ENCODE measurements at places on chromosomes 12 and 14.
A peak's percentile ranks its signal among the peaks of the same experiment; 100 is the strongest.

- no peak for DNase-seq
These were observed 2.3 kb downstream of the MEG3 start for GRCh38 chr14:100828031-100828769.

- no peak for DNase-seq
These were observed 2.6 kb downstream of the GARIN2 start for GRCh38 chr14:67191768-67192290.

DNA sequence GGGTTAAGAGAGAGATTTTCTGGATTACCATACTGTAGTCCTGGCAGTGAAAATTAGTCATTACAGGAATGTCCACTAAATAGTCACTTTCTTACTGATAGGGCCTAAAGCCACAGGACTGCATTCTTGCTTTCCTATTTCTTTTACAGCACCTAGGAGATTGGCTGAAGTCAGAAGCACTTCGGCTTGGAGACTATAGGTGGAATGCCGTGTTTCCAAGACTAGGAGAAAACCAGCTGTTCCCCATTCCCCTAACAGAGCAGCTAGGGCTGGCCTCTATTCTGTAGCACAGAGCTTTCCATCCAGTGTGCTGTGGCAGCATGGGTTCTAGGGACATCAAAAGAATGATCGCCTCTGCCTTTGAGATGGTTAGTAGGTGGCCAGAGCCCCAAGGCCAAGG is 15.1 kb downstream of the PIGH start:
- no peak for DNase-seq

DNA sequence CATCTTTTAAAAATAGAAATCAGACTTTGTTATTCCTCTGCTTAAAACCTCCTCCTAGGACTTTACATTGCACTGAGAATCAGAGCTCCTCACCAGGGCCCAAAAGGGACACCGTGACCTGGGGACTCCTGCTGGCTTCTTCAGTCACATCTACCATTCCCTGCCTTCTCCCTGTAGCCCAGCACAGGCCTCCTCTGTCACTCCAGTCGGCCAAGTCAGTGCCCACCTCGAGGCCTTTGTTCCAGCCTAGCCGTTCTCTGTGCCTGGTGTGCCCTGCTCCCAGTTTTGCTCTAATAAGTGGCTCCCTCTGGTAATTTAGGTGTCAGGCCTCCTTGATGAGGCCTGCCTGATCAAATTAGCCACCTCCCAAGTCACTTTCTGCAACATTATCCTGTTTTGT is 27.4 kb downstream of the CRADD start:
- DNase-seq = no peak

DNA sequence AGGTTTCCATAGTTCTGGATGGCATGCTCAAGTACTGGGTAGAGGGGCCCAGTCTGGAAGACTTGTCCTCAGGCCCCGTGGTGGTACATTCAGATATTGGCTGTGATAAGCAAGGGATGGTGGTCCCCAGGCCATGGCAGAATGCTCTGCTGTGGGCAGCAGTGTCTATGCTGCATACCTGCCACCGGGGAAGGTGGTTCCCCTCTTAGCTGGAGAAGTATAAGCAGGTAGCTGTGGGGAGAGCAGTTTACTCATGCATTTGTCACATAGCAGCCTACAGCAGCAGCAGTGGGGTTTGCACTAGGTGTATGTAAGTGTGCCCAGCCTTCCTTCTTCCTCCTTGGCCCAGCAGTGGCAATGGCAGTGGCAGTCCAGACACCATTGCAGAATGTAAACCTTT is 69.3 kb upstream of the ADAMTS20 start:
- no peak for DNase-seq

DNA sequence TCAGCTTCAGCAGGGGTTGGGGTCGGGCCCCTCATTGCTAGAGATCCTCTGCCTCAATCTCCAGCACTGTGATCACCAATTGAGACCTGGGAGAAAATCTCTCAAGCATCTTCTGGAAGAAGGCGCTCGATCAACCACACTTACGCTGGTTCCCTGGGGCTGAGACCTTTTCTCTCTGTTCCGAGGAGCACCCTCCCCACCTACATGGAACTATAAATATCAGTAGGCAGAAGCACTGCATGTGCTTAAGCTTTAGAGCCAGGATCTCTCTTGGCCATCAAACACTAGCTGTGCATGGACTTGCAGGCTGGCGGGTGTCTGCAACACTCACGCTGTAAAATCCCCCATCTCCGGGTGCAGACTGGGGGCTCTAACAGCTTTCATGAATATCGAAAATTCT is 38.2 kb upstream of the KCNA1 start:
- DNase-seq = no peak

GRCh38 chr14:69928111-69928523 is 48.9 kb downstream of the SMOC1 start:
- no peak for DNase-seq

DNA sequence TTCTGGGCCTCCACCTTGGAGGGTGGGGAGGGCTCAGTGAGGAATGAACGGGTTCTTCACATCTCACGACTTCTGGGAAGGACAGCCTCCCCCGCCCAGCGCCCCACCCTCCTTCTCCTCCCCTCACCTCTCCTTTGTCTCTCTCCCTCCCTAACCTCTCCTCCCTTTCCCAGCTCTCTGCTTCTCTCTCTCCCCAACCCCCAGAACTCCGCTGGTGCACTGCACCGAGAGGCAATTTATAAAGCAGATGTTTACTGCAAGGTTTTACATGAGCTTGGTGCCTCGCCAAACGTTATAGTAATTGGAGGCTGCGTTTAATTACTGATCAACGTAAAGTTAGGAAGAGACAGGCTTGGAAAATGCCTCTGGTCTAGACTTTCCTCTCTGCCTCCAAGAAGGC is 42.9 kb upstream of the FAM222A start:
- DNase-seq = no peak

- DNase-seq = no peak
These were observed 43.9 kb upstream of the GNPNAT1 start for GRCh38 chr14:52835122-52835903.

- no peak for DNase-seq
These were observed 216.1 kb downstream of the MSRB3 start for GRCh38 chr12:65494537-65494936.

DNA sequence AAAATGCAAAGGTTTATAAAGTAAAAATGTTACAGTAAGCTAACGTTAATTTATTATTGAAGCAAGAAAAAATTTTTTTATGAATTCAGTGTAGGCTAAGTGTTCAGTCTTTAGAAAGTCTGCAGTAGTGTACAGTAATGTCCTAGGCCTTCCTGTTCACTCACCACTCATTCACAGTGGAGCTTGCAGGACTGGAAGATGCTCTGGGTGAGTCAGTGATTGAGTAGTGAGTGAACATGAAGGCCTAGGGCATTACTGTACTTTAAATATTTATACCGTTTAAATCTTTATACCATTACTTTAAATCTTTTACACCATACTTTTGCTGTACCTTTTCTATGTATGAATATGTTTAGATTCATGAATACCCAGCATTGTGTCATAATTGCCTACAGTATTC is 120.3 kb upstream of the SLC38A4 start:
- DNase-seq = no peak

- DNase-seq = no peak
These were observed 39.3 kb downstream of the CCDC177 start for GRCh38 chr14:69535230-69535848.

- peak; percentile 78 for DNase-seq
These were observed 226.9 kb upstream of the CRY1 start for GRCh38 chr12:107320033-107320928.

DNA sequence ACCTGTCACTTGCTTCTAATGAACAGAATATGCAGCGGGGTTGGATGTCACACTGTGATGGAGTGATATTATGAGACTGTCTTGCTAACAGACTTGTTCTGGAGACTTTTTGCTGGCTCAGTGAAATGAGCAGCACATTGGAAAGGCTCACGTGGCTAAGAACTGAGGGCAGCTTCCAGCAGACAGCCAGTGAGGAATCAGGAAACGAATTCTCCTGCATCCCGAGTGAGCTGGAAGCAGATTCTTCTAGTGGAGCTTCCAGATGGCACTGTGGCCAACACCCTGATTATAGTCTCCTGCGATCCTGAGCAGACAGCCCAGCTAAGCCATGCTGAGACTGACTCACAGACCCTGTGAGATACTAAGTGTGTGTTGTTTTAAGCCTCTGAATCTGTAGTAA is 16.1 kb upstream of the TSPAN9 start:
- DNase-seq = no peak

DNA sequence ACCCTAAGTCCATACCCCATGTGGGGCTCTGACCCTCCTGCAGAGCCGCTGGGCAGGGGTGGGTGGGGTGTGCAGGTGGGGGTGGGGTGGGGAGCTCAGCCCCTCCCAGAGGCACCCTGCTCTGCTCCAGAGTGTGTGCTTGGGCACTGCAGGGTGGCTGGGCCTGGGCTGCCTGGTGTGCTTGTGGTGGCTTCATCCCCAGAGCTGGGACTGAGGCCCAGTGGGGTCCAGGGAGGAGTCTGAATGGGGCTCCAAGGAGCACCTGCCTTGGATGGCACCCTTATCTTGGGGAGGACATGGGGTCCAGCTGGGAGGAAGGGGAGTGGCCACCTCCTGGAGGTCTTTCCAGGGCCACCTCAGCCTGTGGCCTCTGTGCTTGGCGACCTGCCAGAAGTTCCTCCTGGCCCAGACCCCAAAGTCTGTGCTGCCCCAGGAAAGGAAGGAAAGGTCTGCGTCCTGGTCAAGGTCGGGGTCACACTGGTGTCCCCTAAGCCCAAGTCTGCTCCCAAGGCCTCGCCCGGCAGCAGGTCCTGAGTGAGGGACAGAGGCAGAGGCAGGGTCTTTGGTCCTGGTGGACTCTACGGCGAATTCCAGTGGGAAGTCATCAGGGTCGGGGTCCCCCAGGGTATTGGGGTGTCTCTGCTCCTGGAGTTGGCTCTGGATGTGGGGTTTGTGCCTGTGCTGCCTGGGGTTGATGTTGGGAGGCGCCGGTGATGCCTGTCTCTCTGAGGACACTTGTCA is 373.4 kb downstream of the TMEM121 start:
- no peak for DNase-seq

DNA sequence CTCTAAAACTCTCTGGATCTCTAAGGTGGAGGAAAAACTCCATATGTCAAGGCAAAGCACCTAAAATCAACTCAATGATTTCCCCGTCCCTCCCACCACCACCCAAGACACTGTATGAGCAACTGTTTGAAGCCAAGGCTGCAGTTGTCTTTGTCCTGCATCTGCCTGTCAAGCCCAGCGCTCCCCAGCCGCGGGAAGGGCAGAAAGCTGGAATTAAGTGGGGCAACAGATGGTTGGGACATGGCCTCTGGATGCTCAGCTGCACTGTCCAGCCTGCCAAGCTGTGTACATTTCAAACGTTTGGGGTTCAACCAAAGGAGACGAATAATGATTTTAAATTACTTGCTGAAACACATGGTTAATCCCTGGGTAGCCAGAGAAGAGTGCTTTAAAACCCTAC is 42.2 kb upstream of the PTGR2 start:
- DNase-seq = no peak
